ENCODE measurements at places on chromosomes 6 and 20.
A peak's percentile ranks its signal among the peaks of the same experiment; 100 is the strongest.

GRCh38 chr6:166206510-166207283 is 39.0 kb upstream of the TBXT start:
- no peak for DNase-seq

DNA sequence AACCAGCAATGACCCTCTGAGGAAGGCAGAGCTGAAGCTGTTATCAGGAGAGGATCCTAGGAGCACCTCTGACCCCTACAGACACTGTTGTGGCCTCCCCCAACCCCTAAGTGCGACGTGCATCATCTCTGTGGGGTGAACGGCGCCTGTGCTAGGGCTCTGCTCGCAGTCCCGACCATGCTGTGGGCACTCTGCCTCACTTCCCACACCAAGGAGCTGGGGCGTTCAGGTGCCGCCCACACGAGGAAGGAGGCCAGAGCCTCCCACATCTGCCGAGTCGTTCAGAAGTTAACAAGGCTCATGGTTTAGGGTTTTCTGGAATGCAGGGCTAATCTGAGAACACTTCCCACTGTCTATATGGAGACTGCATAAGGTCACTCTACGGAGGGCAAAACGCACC is 62.1 kb downstream of the GINS1 start:
- no peak for DNase-seq

- no peak for DNase-seq
Measured at GRCh38 chr6:53424300-53424699, 75.5 kb upstream of the ELOVL5 start.

DNA sequence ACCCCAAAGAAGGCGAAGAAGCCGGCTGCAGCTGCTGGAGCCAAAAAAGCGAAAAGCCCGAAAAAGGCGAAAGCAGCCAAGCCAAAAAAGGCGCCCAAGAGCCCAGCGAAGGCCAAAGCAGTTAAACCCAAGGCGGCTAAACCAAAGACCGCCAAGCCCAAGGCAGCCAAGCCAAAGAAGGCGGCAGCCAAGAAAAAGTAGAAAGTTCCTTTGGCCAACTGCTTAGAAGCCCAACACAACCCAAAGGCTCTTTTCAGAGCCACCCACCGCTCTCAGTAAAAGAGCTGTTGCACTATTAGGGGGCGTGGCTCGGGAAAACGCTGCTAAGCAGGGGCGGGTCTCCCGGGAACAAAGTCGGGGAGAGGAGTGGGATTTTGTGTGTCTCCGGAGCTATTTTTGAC is 69.6 kb downstream of the HFE start:
- DNase-seq: peak; percentile 60

DNA sequence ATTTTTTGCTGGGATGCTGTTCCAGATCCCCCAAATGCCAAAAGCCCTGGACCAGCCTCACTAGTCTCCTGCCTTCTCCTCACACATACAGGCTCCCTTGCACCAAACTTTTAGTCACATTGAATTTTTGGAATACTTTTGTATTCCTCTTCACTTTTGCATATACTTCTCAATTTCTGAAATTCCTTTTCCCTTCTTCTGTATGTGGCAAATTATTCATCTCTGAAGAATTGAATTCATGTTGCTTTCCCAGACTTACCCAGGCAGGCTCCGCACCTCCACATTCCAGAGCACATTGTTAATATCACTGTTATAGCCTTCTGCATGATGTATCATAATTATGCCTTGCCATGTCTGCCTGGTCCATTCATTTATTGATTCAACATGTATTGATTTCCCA is 255.3 kb upstream of the POU3F2 start:
- peak; percentile 89 for DNase-seq

DNA sequence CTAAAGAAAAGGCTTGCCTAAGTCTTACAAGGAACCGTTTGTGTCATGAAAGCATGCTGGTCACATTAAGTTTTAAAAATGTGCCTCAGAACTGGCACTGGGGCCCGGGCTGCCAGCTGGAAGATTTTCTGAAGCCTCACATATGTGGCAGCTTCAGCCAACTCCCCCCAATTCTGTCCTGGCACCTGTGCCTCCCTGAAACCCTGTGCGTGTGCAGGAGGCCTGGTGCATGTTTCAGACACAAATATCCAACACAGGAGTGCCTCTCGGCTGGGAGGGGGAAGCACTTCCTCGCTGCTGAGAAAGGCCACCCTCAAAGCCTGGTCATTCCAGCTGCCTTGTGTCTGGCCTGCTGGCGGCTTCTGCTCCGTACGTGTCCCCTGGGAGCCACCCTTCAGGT is 188.5 kb upstream of the SNX9 start:
- no peak for DNase-seq

- peak; percentile 88 for DNase-seq
Measured at GRCh38 chr20:34874094-34874654, 1.5 kb upstream of the GGT7 start.

DNA sequence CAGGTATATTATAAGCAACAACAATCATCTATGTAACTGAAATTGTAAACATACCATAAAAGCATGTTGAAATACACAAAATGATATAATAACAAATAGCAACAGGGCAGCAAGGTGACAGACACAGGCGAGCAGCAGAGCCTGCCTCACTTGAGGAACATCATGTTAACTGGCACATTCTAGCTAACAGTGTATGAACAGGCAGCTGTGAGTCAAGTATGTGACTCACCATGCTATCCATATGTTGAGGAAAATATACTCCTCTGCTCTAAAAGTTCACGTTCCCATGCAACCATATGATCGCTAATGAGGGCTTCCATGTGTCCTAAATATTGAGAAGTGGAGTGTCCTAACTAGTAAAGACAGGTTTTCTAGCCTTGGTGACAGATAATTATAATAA is 18.4 kb downstream of the SERAC1 start:
- DNase-seq: peak; percentile 77

DNA sequence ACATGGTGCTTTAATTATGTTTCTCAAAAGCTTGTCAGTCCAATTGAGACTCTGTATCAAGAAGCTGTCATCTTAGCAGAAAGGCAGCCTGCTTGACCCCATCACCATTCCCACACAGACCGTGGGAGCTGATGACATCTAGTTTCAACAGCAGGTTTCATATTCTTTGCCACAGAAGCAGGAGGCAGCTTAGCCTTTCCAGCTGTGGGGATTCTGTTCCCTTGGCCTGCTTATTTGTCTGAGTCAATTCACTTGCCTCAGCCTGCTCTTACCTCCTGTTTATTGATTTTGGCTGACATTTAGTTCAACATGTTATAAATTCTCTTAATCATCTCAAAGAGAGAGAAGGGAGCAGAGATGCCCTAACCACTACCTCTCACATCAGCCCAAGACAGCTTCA is 527.7 kb downstream of the ADGRB3 start:
- DNase-seq: peak; percentile 36

DNA sequence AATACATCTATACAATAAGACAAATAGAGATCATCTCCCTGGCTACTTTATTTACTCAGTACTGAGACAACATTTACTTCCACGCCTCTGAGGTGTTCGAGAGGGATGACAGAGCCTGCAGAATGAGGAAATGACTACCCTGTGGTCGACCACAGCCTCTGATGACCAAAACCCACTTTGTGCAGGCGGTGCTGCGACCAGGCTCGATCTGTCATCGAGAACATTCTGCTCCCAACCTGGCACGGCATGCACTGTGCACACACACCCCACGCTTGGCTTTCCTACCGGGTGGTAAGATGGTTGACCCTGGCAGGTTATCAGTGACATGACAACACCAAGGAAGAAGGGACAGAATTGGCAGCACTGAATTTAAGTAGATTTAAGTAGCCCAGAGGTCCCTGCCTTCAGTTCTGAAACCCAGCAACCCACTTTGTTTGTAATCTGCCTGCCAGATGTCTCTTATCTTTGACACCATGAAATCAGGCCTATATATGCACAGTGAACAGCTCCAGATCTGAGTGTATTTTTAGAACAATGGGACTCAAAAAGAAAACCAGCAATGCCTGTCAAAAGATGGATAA is 42.6 kb downstream of the TTI1 start:
- DNase-seq: peak; percentile 35

GRCh38 chr6:105091140-105091829 is 88.5 kb downstream of the POPDC3 start:
- no peak for DNase-seq

All from fibroblast of upper back skin (primary cell).